ENCODE measurements at places on chromosomes 1 and 21. TPM values are rescaled to one million over a fixed set of nuclear protein-coding genes. Genes with fewer than 3 reads are reported as not detected.

DNA sequence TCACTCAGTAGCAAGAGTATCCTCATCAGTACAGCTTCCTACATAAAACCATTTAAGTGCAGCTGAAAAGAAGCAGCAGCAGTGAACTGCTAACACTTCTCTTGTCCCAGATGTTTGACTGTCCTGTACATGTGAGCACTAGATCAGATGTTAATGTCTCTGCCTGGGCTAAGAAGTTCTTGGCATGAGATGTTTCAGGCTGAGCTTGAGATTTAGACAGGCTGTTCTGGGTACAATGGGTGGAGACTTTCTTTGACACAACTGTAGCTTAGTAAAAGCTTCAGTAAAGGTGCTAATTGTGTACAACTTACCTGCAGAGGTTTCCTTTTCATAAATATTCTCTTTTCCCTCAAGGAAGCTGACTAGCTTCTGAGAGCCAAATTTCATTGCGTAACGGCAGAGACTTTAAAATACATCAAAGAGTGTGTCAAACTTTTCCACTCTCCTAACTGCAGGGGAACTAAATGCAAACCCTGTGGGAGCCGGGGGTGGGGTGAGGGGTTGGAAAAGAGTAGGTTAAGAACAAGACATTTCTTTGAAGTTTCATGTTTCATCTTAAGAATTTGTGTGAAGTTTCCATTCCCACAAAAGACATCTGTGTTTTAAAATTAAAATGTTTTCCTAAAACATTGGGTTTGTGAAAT, 82.1 kb upstream of the CCDC190 start:
- no peak for DNase-seq

GRCh38 chr1:220711056-220711809, 21.1 kb downstream of the C1orf115 start:
- DNase-seq = no peak

GRCh38 chr1:116376729-116377086, 3.7 kb downstream of the ATP1A1 start:
- no peak for DNase-seq

DNA sequence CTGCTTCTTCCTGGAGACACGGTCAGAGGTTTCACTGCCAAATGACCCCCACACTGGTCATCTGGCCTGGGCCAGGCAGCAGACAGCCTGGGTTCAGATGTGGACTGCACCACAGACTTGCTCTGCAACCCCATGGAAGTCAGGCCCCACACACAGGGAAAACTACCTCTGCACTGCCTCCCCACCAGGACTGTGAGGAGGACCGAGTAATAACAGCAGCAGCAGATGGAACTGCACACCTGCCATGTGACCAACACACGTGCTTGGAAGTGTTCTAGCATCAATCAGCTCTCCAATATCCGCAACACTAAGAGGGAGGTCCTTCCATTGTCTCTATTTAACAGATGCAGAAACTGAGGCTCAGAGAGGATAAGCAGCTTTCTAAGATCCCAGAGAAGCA, 51.4 kb downstream of the SLC9A1 start:
- no peak for DNase-seq

DNA sequence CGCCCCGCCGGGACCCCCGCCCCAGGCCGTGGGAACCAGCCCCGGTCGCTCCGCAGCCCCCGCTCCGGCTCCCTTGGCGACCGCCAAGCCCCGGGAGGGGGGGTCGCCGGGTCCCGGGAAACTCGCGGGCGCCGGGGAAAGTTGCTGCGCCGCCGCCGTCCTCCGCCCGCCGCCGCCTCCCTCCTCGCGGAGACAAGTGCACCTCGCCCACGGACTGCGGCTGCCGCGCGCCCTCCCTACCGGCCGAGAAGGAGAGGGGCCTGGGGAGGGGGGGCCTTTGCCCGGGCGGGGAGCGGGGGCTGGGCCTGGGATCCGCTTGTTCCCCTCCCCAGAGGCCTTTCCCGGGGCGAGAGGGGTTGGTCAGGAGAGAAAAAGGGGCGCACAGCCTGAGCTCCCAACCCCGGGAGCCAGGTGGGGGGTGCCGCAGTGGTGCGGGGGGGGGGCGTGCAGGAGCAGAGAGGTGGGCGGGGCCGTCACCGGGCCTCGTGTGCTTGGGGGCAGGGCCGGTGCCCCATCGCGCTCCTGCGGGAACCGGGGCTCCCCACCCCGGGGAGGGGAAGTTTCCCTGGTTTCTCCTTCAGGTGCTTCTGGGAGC, 592 bp downstream of the AGRN start:
- no peak for DNase-seq

DNA sequence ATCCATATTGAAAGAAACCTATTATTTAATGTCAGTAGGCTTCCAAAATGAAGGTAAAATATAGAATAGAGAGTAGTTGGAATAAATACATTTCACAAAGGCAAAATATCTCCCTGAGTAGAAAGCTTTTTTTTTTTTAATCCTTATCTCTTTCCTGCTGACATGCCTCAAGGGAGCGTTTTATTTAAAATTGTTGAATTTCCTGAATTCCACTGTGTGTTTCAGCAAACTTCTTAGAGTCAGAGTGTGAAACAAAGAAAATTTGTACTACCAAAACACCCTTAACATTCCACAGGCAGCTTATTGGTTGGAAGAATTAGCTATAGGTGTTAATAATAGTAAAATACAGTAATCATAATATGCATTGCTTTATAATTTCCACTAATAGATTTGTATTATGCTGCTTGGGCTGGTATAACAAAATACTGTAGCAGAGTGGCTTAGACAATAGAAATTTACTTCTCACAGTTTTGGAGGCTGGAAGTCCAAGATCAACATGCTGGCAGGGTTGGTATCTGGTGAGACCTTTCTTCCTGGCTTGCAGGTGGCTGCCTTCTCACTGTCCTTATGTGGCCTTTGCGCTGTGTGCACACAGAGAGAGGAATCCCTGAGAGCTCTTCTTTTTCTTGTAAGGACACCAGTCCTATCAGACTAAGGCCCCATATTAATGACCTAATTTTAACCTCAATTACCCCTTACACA, 468.4 kb upstream of the C1orf87 start:
- no peak for DNase-seq

GRCh38 chr1:58062635-58063034, 483.9 kb downstream of the OMA1 start:
- no peak for DNase-seq

DENND2C gene
- total RNA-seq = 2.0 TPM

SERBP1 gene
- total RNA-seq = 143 TPM

SUSD4 gene
- total RNA-seq = 1.6 TPM

UBXN10 gene
- total RNA-seq = 0.28 TPM

MIXL1 gene
- total RNA-seq = not detected

MRPL55 gene
- 32.4 TPM for total RNA-seq

AMIGO1 gene
- 7.8 TPM for total RNA-seq

- DNase-seq = no peak
Observed at GRCh38 chr1:1815606-1816281, 37.5 kb upstream of the NADK start.

ELAPOR1 gene
- total RNA-seq = 7.2 TPM

UBE2U gene
- not detected for total RNA-seq

DNA sequence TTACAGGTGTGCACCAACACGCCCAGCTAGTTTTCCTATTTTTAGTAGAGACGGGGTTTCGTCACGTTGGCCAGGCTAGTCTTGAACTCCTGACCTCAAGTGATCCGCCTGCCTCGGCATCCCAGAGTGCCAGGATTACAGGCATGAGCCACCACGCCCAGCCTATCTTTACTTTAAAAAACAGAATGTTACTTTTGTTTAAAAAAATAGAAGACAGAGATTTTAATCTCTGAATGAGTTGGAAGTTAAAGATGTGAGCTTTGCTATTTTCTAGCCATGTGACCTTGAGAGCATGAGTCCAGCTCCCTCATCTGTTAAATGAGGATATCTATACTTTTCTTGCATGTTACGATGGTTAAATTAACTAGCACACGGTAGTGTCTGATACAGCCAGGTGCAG, 3.9 kb upstream of the PUM1 start:
- no peak for DNase-seq

SPRR2B gene
- not detected for total RNA-seq

- DNase-seq = no peak
Observed at GRCh38 chr1:86861424-86861823, 52.5 kb downstream of the SELENOF start.

- DNase-seq = no peak
Observed at GRCh38 chr1:116762781-116763115, 8.5 kb downstream of the CD2 start.

DNA sequence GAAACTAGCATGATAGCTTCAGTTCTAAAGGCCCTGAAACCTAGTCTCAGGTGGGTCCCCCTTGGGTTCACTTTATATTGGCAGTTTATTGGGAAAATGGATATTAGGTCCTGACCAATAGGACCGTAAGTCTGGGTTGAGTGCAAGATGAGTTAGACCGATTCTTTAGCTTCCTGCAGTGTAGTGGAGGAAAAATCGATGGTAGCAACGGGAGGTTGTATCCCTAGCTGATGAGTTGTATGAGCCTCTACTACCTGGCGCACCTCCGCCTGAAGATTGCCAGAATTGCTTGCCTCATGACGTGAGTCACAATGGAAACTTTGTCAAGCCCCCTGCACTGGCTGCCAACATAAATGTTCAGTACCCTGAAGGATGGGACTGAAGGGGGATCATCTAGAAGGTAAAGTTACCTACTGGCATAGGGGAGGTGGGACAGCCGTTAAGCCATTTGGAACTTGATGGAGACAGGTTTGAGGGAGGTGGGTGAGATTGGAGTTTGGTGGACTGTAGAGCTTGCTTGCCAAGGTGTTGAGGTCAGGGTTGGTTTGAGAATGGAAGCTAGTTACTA, 3.9 kb downstream of the RCC1 start:
- no peak for DNase-seq

PPIAL4G gene
- not detected for total RNA-seq

GRCh38 chr1:31605908-31606427, 11.5 kb upstream of the HCRTR1 start:
- DNase-seq = no peak

DNA sequence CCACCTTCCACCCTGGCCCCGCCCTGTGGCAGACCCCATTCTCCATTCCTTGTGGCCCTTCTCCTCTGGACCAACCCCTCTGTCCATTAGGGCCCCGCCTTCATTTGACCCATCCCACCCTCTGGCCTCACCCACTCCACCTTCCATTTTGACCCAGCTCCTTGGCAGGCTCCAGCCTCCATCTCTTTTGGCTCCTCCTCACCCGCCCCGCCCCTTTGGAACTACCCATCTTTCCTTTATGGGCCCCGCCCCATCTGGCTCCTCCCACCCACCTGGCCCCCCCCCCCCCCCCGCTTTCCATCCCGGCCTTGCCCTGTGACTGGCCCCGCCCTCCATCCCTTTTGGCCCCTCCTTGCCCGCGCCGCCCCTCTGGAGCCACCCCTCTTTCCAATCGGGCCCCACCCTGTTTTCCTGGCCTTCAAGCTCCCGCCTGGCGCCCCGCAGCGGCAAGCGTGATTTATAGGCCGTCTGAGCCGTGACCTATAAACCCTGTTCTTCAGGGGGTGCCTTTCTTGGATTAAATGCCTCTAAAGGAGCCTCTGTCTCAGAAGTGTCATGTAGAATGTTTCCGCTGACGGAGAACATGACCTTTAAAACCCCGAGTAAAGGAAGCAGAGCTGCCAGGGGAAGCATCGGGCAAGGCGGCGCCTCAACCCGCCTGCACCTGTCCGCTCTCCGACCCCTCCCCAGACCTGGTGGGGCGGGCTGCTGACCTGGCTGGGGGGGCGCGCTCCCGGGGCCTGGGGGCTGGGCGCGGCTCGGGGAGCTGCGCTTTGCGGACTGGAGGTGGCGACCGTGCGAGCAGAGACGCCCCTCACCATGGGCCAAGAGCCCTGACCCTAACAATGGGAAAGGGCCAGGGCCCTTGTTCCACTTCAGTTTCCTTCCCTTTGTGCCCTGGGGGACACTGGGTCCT, 178.0 kb downstream of the CAMTA1 start:
- DNase-seq = no peak

C1orf185 gene
- not detected for total RNA-seq

PLA2G2D gene
- total RNA-seq = not detected

IFNLR1 gene
- total RNA-seq = 0.14 TPM

DNA sequence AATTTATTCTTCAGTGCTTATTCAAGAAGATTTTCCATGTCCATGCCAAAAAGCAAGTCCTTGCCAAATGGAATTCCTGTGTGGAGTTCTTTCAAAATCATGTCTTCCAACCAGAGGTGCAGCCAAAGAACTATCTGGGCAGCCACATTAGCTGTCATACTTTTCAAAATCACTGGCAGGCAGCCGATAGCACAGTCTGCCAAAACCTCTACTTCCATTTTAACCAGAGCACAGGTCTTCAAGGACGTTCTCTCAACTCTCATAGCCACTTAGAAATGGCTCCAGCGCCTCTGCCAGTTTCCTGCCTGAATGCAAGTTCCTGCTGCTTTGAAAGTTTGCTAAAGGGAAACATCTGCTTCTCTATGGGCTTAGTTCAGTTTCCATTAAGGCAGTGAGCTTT, 975.7 kb upstream of the ADGRL4 start:
- peak; percentile 3 for DNase-seq

DNA sequence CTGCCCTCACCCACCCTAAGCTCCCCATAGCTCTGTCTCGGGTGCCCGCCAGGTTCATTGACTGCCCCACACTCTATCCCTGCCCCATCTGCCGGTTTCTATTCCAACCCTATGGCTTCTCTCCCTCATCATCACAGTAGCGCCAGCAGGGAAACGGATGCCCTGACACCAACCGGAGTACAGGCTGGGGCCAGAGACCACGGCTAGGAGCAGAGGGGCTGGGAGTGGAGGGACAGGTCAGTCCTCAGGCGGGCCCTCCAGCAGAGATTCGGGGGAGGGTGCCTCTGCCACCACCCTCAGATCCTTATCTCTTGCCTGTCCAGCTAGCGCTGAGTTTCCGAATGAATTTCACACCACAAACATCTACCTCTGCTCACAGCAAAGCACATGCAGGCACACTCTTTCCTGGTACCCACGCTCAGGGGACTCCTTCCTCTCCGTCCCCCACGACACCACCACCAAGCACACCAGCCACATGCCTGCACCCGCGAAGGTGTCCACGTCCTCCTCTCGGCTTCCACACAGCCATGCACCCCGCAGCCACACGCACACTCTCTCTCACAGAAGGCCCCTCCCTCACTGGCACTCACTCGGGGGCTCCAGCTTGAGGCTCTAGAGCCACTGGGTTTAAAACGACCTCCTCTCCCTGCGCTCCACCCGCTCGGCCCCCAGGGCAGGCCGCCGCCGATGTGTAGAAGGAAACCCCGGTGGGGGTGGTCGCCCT, 7.2 kb downstream of the TAL1 start:
- no peak for DNase-seq

- no peak for DNase-seq
Observed at GRCh38 chr1:235502601-235503402, 1.4 kb downstream of the B3GALNT2 start.

DNA sequence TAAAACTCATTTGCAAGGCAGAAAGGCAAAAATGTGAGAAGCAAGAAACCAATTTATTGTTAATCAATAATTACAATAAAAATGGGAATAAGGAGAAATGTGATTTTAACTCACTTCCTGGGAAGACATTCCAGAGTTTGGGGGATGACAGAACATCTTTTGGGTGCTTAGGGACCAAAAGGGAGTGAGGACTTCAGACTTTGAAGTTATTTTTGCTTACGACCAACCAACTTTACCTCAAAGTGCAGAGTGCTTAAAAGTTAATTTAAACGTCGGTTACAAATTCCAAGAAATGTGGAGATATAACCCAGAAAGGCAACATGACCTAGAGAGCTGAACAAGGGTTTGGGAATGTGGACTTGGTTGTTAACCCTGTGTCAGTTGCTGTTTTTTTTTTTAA, 234.5 kb upstream of the C1orf105 start:
- no peak for DNase-seq

- no peak for DNase-seq
Observed at GRCh38 chr1:112544751-112545150, 36.0 kb downstream of the WNT2B start.

All from thoracic aorta (tissue), 2 donors.